HL-60 (cell line): ENCODE measurements at places on chromosomes 2 and 18.

- DNase-seq = no peak
Measured at GRCh38 chr18:77173275-77174030, 40.9 kb upstream of the MBP start.

DNA sequence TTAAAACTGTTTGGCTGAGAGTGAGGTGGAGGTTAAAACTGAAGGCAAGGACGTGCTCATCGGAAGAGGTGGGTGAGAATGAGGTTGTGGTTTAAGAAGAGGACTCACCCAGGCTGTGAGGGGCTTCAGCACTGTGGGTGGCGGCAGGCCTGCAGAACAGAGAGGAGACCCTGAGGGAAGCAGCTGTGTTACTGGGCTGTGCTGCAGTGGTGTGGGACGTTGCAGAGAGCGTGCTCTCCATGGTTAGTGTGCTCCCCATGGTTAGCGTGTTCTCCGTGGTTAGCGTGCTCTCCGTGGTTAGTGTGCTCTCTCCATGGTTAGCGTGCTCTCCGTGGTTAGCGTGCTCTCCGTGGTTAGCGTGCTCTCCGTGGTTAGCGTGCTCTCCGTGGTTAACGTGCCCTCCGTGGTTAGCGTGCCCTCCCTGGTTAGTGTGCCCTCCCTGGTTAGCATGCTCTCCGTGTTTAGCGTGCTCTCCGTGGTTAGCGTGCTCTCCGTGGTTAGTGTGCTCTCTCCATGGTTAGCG is 68.5 kb upstream of the NFATC1 start:
- DNase-seq = no peak

DNA sequence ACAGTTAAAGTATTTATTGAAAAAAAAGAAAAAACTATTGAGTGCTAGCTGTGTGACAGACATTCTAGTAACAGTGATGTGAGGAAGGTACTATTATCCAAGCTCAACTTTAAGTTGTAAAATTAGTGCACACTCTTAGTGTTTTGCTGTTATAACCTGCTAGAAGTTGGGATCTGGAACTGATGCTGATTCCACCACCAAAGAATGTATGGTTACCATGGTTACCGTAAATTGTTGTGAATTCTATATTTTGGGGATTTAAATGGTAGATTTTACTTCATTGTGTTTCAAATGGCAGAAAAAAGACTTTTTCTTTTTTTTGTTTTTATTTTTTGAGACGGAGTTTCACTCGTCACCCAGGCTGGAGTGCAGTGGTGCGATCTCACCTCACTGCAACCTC is 5.3 kb downstream of the AGFG1 start:
- no peak for DNase-seq

- no peak for DNase-seq
Measured at GRCh38 chr18:34752056-34752455, 42.0 kb downstream of the DTNA start.

DNA sequence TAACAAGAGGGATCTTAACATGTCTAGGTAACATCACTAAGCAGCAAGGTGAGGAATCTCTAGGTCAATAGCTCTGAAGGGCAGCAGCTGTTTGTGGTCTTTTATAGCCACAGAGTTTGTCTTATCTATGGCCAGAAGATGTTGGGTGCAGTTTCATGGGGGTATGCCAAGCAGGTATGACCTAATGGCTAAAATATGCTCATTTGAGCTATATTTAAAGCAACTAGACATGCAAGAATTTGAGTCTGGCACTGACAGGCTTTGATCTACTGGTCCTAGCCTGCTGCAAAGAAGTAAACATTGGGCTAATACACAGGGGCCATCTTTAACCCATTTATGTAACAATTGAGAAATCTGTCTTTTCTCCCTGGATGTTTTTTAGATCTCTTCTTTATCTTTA is 13.9 kb upstream of the UGP2 start:
- DNase-seq = no peak

- peak; percentile 98 for DNase-seq
Measured at GRCh38 chr2:68766376-68766845, 31.8 kb downstream of the ARHGAP25 start.

- no peak for DNase-seq
Measured at GRCh38 chr2:25177211-25177611, 8.8 kb upstream of the POMC start.

- no peak for DNase-seq
Measured at GRCh38 chr2:215532844-215533243, 97.0 kb upstream of the FN1 start.

- no peak for DNase-seq
Measured at GRCh38 chr2:54999182-54999581, 51.1 kb downstream of the RTN4 start.

GRCh38 chr2:205017381-205017780 is 472.1 kb downstream of the PARD3B start:
- DNase-seq = no peak

- DNase-seq = no peak
Measured at GRCh38 chr2:70385966-70386595, 84.2 kb upstream of the FAM136A start.

DNA sequence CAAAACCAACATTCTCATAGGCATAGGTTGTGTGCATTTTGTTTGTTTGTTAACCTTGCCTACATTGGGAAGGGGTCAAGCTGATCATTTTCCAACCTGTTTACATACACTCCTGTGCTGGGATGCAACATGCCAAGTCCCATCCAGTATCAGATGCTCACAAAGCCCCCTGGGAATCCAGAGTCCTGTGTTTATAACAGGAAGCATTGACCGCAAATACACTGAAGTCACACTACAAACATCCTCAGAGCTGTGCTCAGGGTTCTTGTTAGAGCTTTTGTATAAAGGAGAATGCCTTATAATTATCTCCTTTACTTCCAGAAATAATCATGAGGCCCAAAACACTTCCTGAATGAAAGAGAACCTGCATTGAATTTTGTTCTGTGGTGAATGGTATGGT is 488.7 kb upstream of the TCF4 start:
- no peak for DNase-seq

DNA sequence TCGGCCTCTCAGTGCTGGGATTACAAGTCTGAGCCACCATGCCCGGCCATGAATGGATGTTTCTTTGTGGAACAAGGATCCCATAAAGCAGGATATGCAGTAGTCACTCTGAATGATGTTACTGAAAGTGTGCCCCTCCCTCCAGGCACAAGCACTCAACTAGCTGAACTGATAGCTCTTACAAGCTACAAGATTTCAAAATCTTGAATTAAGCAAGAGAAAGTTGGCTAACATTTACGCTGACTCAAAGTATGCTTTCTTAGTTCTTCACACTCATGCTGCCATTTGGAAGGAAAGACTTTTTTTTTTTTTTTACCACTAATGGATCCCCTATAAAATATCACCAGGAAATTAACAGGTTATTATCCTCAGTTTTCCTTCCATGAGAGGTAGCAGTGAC is 549.0 kb upstream of the PKDCC start:
- peak; percentile 61 for DNase-seq

DNA sequence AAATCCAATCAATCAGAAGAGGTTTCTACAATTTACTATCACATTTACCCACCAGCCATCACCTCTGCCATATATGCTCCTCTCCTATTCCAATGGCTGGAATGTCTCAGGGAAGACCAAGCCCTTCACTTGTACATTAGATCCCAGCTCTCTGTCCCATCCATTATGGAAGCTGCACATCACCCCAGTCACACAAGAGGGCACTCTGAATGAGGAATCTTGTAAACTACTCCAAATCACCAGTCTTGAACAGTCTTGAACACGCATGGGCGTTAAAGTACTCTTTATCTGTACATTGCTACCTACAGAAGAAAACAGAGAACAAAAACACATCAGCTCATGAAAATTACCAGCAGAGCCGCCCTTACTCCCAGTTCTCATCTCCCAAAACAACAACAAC is 38.7 kb downstream of the ZC3H8 start:
- DNase-seq = no peak

GRCh38 chr2:159905926-159906714 is 108.1 kb upstream of the CD302 start:
- no peak for DNase-seq

DNA sequence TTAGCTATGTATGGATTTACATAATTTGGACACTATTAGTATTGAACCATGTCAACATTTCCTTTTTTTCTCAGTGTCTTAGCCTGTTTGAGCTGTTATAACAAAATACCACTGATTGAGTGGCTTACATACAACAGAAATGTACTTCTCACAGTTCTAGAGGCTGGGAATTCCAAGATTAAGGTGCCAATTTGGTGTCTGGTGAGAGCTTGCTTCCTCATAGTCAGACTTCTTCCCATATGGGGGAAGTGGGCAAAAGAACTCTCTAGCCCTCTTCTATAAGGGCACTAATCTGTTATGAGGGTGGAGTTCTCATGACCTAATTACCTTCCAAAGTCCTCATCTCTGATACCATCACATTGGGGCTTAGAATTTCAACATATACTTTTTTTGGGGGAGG is 12.6 kb downstream of the ZNF804A start:
- DNase-seq = no peak

DNA sequence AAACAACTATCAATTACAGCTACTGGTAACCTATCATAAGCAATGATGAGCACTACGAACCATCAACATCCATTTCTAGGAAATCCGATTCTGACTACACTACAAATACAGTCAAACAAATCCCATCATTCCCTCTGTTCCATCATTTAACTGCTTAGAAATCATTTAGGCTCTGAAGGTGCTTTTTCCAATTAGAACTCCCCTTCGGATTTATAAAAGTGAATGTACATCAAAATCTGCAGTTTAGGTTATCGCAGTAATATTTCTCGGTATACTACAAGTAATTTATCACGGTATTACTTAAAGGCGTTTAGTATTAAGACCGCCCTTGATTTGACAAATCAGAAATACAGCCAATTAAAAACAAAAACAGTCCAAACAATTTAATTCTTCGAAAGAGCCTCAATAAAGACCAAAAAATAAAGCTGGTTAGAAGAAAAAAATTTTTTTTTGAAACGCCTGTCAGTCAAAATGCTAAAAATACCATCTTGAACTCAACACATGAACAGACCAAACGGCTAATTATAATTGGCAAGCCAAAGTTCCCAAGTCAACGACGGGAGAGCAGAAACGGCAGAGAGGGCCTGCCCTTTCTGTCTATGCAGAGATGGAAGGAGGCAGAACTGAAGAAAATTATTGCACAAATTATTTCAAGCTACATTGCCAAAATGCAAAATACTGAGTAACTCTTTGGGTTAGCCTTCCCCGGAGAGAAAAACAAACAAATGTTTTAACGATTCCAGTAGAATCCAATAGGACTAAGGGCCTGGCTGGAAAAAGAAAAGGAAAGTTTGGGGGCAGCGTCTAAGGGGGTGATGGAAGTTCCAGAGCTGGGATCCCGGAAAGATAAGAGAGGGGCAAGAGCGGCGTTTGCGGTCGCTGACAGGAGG is 1.2 kb downstream of the VPS54 start:
- peak; percentile 40 for DNase-seq

GRCh38 chr18:55385770-55386169 is 202.2 kb downstream of the TCF4 start:
- DNase-seq = no peak

DNA sequence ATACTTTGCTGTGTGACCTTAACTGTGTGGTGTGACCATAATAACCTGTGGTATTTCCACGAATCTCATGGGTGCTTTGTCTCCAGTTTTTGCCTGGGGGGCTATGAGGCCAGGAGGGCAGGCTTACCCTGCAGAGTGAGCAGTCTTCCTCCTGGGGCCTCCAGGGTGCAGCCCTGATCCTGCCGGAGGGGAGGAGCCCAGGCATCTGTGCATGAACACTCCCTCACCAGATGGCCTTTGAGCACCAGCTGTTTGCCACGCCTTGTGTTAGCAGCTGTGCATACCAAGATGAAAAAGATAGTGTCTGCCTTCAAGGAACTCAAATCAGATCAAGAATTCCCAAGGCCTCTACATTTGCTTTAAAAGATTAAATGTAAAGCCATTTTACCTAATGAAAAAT is 75.0 kb upstream of the RBM44 start:
- DNase-seq = no peak

GRCh38 chr2:239249776-239250175 is 151.0 kb downstream of the HDAC4 start:
- DNase-seq = no peak

GRCh38 chr2:175808858-175809257 is 193.2 kb downstream of the LNPK start:
- no peak for DNase-seq

DNA sequence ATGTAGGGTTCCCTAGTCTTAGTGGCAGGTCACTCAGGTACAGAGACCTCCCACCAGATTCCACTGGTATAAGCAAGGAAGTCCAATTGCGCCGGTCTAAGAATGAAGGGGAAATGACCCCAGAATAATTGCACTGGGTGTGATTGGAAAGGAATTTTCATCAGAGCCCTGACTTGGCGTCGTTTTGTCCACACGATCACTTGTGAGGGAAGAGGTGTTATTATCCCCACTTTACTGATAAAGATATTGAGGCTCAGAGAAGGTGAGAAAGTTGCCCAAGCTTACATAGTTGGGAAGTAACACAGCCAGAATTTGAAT is 61.5 kb downstream of the CIB4 start:
- no peak for DNase-seq

- DNase-seq = no peak
Measured at GRCh38 chr2:128377071-128377910, 58.6 kb upstream of the HS6ST1 start.

DNA sequence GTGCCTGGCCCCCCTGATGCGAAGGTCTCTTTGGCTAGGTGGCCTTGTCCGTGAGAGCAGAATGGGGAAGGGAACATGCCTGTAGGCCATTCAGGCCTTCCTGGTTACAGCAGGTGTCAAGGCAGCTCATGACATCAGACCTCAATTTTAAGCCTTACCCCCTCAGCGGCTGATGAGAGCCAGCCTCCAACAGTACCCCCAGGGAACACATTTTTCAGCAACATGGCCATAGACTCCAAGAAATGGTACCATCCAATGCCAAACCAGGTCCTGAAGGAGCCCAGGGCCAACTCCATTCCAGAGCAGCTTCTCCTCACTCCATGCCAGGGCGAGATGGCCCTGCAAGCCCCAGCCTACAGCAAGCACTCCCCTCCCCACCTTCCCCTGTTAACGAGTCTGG is 199.2 kb downstream of the SMAD2 start:
- DNase-seq = no peak

- peak; percentile 49 for DNase-seq
Measured at GRCh38 chr2:71923887-71924533, 223.7 kb downstream of the CYP26B1 start.

DNA sequence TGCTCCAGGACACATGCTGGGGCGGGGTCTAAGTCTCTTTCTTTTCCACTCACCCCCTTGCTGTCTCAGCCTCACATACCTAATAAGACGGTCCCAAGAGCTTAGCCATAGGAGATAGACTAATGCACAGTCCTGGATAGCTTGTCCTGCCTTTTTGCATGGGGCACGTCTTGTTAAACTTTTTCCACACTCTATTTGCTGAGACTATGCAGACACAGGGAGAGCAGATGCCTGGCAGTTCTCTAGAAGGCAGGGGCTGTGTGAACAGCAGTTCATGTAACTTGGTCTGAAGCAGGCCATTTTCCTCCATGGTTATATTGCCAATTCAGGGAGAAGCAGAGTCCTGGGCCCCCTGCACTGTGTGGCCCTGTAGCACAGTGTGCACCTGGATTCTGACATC is 142.1 kb downstream of the SEPTIN10 start:
- DNase-seq = no peak

- no peak for DNase-seq
Measured at GRCh38 chr18:79496978-79497637, 101.4 kb downstream of the NFATC1 start.
